B cell (primary cell): ENCODE measurements at places on chromosomes 3 and 15. TPM values are rescaled to one million over a fixed set of nuclear protein-coding genes. Genes with fewer than 3 reads are reported as not detected.
A peak's percentile ranks its signal among the peaks of the same experiment; 100 is the strongest.

DNA sequence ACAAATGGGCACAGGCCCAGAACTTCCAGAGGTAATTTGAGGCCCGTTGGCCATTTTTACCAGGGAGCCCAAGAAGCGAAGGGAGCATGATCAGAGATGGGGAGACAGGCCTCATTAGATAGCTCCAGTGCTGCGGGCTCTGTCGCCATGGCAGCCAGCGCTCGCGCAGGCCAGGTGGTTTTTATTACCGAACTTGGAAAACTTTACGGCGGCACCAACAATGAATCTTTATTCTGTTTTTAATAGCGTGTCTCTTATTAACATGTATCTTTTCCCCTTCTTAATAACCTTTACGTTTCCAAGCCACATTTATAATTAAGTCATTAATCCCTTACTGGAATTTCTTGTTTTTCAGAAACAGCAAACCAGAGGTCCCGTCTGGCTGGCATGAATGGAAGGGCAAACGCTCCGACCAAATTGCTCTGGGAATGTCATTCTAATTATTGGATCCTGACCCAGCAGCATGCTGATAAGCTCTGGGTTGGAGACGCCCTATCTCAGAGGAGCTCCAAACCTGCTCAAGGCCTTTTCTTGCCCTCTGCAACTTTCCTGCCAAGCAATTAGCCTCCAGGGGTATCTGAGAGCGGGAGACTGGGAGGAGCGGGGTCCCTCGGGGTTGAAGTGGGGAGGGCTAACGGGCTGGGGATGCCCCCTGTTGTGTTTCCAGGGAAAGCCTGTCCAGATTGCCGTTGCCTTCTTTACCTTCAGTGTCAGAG is 256.4 kb downstream of the TLE3 start:
- DNase-seq, result no peak

The FBXW12 gene
- not detected in 2 replicates for total RNA-seq

The CLDN11 gene
- total RNA-seq, result 0.36 and 0.52 TPM in 2 replicates

DNA sequence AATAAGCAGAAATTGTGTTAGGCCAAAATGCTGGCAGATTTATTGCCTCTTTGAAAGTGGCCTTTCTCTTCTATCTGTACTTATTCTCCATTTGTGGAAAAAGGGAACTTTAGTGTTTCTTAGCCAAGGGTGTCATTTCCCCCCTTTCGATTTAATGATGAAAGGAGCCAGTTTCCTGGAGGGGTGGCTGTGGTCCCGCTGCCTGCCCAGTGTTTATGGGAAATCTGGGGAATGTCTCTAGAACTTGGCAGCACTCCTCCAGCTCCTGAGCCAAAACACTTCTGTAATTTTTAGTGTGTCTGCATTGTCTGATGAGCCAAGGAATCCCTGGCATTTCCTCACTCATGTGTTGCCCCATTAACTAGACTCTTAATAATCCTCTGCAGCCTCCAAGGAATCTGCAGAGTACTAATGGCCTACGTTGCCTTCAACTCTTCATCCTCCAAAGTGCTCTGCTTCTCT is 448.8 kb downstream of the GRM7 start:
- no peak for DNase-seq

DNA sequence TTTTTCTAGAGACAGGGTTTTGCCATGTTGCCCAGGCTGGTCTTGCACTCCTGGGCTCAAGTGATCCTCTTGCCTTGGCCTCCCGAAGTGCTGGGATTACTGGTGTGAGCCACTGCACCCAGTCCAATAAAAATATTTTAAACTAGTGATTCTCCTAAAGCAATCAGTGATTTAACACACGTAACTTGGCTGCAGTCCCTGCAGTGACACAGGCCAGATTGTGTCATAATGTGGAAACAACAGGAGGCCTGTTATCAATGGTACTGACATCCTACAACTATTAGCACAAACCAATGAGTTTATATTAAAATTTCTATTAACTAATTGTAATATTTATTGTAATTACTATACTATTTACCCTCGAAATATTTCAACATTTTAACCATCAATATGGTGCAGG is 1.6 kb upstream of the SEC61A1 start:
- DNase-seq, result no peak

GRCh38 chr15:27238209-27238608 is 267.2 kb downstream of the GABRG3 start:
- DNase-seq, result no peak

DNA sequence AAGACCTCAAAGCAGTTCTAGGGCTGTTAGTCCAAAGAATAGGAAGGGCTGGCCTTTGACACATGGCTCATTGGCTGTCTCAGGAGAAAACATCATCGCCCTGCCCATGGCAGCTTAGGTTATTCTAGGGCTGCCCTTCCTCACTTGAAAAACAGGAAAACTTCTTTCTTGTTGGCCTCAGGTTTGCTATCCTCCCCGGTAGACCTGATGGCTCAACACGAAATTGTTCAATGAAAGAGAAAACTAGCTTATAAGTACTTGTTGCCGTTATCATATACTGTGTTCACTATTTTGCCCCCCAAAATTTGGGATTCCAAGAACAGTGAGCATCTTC is 602 bp upstream of the SLTM start:
- no peak for DNase-seq

DNA sequence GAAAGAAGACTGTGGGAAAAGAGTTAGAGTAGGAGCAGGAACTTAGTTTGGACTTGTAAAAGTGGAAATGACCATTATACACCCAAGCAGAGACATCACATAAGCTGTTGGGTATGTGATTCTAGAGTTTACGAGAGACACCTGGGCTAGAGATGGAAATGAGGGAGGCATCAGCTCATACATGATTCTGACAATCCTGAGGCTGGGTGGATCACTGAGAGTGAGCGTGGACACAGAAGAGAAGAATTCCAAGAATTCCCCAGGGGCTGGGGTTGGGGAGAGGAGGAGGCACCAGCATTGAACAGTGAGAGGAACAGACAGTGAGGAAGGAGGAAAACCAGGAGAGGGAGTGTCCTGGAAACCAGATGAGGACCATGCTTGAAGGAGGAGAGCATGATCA is 113.5 kb downstream of the KCNAB1 start:
- DNase-seq, result no peak

GRCh38 chr3:180564676-180565075 is 37.3 kb upstream of the TTC14 start:
- DNase-seq, result no peak

The ATP13A5 gene
- total RNA-seq, result 0.12 TPM in 1 of 2 replicates, not detected in the other

The LMAN1L gene
- total RNA-seq, result 1.1 and 1.2 TPM in 2 replicates

DNA sequence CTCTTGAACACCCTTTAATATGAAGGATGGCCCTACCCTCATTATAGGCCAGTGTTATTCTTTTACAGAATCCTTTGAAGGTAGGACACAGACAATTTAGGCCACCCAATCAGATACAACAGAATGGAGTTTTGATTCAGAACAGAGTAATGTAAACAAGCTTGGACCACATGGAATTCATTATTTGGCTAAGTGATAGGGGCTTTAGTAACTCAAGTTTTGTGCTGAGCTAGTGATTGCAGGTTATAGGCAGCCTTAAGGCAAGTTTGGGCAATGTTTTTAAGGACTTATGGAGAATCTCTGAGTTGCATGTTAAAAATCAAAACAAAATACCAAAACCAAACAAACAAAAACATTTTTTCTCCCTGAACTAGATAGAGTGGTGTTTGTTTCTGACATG is 312.1 kb upstream of the ROBO1 start:
- no peak for DNase-seq

The PLXNB1 gene
- total RNA-seq, result 3.9 and 5.0 TPM in 2 replicates

The ADGRG7 gene
- total RNA-seq, result not detected in 2 replicates

DNA sequence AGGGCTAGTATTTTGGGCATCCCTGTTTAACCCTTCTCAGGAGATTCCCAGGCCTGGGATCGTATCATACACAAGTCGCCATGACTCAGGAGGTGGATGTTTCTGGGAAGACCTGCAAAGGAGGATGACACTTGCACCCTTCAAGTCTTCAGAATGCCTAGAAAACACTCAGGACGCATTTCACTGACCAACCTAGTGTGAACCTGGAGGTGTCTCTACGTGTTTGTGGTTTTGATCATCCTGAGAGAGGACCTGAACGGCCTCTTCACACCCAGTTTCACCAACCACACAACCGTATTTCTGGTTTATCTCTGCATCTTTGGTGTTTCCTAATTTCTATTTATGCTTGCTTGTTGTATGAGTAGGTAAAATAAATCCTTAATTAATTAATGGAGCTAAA is 2.8 kb upstream of the CLDND1 start:
- DNase-seq, result no peak

The MLF1 gene
- 0.32 TPM in 1 of 2 replicates, not detected in the other for total RNA-seq

- DNase-seq, result peak; percentile 79
Measured at GRCh38 chr3:152595975-152596821, 238.7 kb upstream of the P2RY1 start.

- DNase-seq, result no peak
Measured at GRCh38 chr3:72690629-72691028, 157.6 kb downstream of the SHQ1 start.

The PARP15 gene
- 172 and 182 TPM in 2 replicates for total RNA-seq

GRCh38 chr3:124648551-124648950 is 81.7 kb upstream of the UMPS start:
- DNase-seq, result no peak

- DNase-seq, result no peak
Measured at GRCh38 chr3:182763896-182764295, 29.4 kb upstream of the ATP11B start.

GRCh38 chr3:42732829-42733459 is 30.3 kb upstream of the HHATL start:
- DNase-seq, result no peak

The RLBP1 gene
- total RNA-seq, result not detected in 2 replicates

DNA sequence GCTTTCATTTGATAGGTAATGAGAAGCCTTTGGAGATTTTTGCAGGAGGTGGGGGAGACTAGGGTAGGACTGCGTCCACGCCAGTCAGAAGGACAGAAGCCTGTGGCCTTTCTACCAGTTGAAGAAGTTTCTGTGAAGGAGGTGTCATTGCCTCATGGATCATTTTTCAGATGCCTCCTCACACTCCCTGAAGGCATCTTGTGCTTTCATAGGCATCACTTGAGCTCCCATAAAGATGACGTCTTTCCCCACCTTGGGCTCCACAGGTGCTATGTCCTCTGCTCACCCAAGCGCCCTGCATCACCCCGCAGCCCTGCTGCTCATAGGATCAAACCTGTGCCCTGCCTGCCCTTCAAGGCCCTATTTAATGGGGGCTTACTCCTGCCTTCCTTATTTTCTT is 7.5 kb upstream of the ITGA11 start:
- DNase-seq, result no peak

The KLHL6 gene
- total RNA-seq, result 69.7 and 72.6 TPM in 2 replicates

DNA sequence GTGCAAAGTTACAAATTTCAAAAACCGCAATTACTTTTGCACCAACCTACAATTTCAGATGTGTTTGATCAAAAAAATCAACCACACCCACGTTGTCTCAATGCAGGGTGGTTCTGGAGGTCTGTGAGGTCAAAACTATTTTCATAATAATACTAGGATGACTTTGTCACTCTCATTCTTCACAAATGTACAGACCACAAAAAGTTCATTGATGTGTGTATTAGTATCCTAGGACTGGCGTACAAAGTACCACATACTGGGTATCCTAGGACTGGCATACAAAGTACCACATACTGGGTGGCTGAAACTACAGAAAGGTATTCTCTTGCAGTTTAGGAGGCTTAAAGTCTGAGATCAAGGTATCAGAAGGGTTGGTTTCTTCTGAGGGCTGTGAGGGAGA is 13.0 kb downstream of the SUCLG2 start:
- no peak for DNase-seq

DNA sequence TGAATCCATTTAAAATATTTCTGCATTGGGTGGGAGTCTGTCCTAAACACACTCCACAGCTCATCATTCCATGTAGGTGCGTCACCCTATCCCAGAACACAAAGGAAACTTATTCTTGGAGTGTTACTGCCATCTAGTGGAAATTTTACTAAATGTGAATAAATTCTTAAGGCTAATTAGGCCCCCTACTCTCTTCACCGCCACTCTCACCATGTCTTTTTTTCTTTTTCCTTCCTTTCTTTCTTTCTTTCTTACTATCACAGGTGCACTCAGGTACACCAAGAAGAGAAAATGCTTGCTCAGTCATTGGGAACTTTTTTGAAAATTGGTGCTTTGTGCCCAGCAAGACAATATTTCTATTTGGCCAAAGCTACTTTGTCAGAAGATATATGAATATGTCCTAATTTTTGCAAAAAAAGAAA is 26.4 kb upstream of the ATP8B4 start:
- peak; percentile 64 for DNase-seq

GRCh38 chr15:49270541-49271421 is 100.7 kb downstream of the GALK2 start:
- DNase-seq, result no peak

DNA sequence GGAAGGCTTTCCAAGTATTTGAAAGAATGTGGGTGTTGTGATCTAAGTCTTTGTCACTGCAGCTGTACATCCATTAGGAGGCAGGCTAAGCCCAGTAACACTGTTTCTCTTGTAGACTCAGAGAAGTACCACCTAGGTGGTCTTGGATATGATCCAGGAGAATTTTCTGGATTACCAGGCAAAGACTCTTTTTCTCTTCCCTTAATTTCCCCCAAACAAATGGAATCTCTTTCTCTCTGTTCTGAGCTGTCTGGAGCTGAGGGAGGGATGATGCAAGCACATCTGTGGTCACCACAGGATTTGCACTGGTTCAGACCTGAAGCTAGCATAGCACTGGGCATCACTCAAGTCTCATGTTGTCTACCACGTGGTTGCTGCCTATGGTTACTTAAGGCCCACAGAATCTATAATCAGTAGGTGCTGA is 227.6 kb downstream of the NECTIN3 start:
- no peak for DNase-seq

The P3H2 gene
- total RNA-seq, result not detected in 2 replicates

DNA sequence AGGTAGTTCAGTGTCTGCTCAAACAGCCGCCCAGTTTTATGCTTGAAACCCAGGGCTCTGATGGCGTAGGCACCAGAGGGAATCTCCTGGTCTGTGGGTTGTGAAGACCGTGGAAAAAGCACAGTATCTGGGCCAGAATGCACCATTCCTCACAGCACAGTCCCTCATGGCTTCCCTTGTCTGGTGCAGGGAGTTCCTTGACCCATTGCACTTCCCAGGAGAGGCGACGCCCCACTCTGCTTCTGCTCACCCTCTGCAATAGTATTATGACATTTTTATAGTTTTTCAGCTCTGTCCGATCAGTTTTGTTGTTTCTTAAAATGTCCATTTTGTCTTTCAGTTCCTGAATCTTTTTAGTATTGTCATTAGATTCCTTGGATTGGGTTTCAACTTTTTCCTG is 343.5 kb downstream of the EDEM1 start:
- no peak for DNase-seq
